ENCODE measurements at places on chromosomes 5 and 9.
A peak's percentile ranks its signal among the peaks of the same experiment; 100 is the strongest.

- no peak for DNase-seq
Measured at GRCh38 chr5:168477060-168477459, 9.2 kb upstream of the RARS1 start.

DNA sequence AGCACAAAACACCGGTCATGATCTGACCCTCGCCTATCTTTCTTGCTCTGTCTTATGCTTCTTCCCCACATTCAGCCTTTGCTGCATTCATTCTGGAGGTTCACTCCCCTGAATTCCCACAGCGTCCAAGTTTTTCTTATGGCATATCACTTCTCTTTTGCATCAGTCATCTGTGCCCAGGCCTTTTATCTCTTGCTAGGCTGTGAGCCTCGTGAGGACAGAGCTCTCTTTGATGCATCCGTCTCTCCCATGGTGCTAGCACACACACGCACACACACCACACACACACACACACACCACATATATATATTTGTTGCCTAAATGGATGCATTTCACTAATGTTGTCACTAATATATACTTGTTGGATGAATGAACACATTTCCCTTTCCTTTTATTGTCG is 45.8 kb upstream of the ATG10 start:
- DNase-seq: no peak

DNA sequence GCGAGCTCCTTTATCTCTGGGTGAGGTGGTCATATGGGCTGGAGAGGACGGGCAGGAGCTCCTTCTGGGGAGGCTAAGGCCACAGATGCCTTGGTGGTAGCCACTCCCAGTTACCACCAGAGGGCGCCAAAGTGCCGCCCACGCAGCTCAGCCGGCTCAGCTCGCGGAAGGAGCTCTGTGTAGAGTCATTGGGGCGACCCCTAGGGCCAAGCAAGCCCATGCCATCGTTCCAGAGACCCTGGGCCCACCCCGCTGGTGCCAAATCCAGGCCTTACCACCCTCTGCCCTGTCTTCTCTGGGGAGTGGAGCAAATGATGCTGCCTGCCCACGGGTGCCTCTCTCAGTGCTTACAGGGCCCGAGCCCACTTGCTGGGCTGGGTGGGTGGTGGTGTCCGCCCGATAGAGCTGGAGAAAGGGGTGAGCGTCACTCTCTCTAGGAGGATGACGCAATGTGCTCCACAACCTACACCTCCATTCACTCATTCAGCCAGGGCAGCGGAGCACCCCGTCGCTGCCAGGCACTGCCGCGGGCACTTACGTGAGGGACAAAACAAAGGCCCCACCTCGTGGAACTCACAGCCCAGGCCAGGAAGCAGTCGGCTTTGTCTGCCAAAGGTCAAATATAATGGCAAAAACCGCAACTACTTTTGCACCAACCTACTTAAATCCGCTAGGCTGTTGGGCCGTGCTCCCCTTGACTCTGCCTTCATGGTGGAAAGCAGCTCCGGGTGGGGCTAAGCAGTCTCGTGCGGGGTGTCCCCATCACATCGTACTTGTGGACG is 13.8 kb downstream of the TSPAN17 start:
- DNase-seq: peak; percentile 67

DNA sequence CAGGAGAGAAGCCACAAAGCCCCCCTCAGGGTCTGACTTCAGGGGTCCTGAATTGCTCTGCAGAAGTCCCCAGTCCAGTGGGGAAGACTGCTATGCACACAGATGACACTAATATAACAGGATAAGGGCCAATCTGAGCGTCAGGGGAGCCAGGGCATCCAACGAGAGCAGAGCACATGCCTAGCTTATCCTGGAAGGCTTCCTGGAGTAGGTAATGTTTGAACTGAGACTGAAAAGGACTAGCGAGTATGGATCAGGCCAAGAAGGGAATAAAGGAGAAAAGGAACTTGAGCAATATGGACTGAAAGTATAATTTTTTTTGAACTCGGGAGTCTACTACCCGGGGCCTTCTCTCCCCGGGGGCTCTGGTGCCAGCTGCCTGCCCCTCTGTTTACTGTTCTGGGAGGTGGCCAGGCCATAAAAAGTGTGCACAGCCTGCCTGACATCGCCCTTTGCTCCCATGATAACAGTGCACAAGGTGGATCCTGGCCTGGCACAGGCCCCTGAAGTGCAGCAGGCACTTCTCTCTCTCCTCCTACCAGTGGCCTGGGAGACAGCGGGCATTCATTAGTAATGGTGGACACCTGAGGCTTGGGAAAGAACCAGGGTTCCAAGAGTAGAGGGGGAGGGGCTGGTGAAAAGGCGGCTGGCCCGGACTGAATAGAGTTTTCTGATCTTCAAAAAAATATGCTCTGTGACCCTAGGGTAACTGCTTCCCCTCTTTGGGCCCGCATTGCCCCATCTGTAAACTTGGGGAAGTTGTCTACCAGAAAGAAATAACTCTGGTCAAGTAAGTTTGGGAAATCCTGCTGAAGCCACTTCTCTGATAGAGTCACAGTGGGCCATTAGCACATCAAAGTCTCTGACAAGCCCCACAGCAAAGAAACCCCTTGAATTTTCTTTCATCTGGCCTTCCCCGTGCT is 4.6 kb upstream of the SLC6A7 start:
- DNase-seq: no peak

DNA sequence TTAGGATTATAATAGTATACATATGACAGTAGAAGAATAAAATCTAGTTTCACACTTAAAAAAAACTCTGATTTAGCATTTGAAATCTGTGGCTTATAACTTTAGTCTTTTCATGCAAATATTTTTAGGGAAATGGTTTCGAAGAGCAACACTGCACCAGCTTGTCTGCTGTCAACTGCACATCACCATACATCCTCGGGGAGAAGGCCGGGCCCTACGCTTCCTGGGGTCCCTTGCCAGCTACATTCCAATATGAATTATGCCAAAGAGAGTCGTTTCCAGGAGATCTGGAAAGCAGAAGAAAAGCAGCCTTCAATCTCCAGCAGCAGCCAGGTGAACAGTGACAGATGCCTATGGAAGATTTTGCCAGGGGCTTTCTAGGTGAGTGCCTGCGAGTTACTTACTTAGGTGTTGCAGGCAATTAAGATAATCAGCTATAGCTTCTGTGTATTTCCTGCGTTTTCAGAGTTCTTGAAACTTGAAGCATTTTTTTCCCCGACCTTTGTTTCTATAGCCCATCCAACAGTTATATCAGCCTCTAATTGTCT is 166.8 kb downstream of the TRPM3 start:
- no peak for DNase-seq

GRCh38 chr5:159777049-159777660 is 139.1 kb upstream of the ADRA1B start:
- DNase-seq: no peak

- no peak for DNase-seq
Measured at GRCh38 chr5:68744206-68744605, 349.6 kb upstream of the SLC30A5 start.

DNA sequence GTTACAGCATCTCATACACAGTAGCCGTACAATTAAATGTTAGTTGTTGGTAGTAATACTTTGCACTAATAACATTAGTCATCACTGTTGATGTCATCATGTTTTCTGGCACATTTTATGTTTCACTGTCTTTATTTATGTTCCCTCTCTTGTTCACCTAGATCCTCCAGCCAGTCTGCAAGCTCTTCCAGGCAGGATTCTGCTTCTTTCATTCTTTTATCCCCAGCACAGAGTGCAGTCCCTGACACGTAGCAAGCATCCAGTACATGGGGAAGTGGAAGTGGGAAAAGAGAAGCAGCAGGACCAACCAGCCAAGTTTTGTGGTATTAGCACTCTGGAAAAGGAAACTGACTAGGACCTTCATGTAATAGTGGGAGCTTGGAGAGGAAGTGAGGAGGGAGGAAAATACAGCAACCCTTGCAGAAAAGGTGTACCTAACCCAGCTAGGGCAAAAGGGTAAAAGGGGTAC is 89.7 kb upstream of the SLC44A1 start:
- no peak for DNase-seq

GRCh38 chr5:94254214-94254613 is 364.2 kb downstream of the KIAA0825 start:
- DNase-seq: no peak

GRCh38 chr9:81693671-81694378 is 4.5 kb upstream of the TLE1 start:
- no peak for DNase-seq

DNA sequence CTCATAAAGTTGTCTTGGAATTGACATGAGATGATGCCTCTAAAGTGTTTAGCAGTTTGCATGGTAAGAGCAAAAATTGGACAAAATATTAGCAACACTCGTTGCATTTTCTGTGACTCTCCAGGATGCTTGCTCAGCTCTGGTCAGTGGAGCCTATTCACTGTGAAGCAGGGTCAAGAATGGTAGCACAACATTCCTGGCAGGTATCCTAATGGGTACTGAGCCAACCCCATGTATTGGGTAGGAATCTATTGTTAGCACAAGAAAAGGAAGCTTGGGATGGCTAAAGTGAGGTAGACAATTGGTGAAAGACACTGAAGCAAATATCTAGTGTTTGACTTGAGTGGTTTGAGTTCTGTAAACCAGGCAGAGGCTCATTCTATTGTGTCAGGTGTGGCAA is 10.4 kb upstream of the ACTBL2 start:
- DNase-seq: no peak

GRCh38 chr9:4195285-4195684 is 104.6 kb downstream of the GLIS3 start:
- DNase-seq: no peak

DNA sequence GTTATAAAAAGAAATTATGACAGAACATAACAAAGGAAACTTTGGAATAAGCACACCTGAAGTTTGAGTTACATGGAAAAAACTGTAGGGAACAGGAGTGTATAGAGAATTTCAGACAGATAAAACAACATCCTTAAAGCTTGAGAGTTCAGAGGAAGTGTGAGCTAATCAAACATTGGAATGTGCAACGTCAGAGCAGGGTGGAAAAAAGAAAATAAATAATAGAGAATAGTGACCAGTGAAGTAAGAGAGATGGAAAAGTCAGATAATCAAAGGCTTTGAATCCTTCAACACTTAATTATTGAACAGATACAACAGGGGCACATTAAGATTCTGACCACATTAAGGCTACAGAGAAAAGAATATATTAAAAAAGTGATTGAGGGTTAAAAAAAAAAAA is 128.5 kb upstream of the CDH10 start:
- no peak for DNase-seq

- DNase-seq: no peak
Measured at GRCh38 chr5:148509893-148510292, 126.1 kb downstream of the FBXO38 start.

DNA sequence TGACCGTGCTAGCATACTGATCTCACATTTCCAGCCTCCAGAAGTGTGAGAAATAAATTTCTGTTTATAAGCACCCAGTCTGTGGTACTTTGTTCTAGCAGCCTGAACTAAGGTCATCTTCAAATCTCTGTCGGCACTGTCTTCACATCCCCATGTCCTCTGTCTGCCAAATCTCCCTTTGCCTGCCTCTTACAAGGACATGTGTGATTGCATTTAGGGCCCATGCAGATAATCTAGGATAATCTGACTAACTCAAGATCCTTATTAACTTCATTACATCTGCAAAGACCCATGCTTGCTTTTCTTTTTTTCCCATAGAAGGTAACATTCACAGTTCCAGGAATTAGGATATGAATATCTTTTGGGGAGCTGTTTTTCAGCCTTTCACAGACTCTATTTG is 132.7 kb downstream of the AOPEP start:
- no peak for DNase-seq

DNA sequence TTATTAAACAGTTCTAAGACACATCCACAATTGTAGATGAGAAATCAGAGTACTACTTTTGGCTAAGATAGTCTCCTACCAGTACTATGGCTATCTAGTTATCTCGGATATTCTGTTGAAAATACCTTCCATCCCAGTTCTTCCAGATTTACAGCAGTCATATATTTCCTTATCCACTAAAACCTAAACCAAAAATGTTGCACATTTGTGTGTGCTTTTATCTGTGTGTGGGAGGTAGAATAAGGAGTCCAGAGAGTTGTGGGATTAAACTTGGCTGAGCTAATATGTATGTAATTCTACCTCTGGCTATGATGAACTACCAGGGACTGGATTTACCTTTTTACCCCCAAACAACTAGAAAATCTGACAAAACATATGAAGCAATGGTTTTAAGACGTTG is 17.5 kb upstream of the NDUFB6 start:
- no peak for DNase-seq

GRCh38 chr5:73418244-73418691 is 30.3 kb downstream of the FOXD1 start:
- DNase-seq: no peak

DNA sequence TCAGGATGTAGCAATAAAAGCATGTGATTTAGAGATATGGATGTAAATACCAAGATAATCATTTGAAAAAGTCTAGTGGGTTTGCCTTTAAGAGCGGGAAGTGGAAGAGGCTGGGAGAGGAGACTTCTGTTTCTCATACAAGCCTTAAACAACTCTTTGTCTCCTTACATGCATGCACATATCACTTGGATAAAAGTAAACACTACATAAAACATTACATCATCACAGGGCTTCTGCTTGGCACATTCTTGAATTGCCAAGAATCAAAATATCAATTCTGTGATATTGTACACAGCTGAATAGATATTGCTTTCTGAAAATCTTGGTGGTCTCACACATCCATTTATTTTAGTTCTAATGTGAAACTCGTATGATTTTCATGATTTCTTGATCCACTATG is 57.6 kb downstream of the FOXD1 start:
- no peak for DNase-seq

DNA sequence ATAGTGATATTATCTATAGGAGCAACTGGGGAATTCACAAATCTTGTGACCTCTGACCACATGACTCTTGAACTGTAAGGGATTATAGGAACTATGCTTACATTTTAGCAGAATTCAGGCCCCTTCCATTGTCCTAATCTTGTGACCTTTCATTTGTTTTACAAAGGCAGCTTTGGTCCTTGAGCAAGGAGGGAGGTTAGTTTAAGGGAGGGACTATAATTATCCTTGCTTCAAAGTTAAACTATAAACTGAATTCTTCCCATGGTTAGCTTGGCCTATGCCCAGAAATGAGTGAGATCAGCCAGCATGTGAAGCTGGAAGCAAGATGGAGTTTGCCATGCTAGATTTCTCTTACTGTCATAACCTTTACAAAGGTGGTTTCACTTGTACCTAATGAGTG is 51.2 kb downstream of the TARS1 start:
- no peak for DNase-seq

DNA sequence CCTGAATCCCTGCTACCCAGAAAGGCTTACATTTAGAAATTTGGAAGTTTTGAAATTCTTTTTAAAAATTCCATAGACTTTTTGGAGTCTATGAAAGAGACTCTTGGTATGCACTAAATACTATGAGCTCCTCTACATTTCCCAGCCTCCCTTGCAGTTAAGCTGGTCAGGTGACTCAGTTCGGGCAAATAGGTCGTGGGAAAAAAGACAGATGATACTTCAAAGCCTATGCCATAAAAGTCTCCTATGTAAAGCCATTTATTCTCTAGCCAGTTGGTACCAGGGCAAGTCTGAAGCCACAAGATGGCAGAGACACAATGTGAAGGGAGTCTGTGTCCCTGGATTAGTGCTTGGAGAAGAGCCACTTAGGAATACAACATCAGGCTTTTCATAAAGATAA is 101.8 kb downstream of the BOD1 start:
- DNase-seq: no peak
